SK-N-SH (cell line): ENCODE measurements at places on chromosomes 2 and 18.

- DNase-seq = no peak
Observed at GRCh38 chr2:225649274-225649673, 249.8 kb downstream of the NYAP2 start.

- no peak for DNase-seq
Observed at GRCh38 chr2:231933916-231934401, 7.8 kb upstream of the NPPC start.

DNA sequence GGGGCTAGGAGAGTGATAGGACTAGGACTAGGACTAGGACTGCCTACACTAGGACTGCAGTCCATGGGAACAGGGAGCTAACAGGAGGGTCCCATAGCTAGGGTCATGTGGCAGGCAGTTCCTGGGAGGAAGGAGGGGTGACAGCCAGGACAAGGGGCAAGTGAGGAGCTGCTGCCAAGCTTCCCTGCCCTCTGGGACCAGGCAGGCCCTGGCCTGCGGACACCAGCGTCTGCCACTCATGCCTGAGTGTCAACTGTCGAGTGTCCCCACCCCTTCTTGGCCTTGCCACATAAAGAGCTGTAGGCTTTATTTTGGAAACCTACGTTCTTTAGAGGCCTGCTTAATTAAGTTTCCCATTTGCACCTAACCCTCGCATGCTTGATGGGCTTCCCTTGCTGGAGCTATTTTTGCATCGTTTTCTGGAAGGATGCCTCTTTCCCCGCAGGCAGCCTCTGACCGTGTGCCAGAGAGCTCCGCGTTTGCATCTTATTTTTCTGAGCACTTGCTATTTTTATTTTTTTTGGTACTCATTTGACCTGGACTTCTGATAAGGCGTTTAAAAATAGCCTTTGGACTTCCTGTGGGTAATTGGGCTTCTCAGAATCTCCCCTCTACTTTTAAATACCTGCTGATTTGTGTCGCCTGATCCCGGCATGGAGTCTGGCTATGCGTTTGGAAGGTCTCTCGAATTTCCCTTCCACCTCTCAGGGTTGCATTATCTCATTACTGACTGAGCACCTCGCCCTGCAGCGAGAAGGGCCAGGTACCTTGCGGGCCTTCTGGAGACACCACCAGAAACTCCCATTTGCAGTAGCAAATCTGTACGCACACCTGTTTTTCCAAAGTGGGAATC lies 66.4 kb downstream of the SH3RF3 start:
- peak; percentile 38 for DNase-seq

DNA sequence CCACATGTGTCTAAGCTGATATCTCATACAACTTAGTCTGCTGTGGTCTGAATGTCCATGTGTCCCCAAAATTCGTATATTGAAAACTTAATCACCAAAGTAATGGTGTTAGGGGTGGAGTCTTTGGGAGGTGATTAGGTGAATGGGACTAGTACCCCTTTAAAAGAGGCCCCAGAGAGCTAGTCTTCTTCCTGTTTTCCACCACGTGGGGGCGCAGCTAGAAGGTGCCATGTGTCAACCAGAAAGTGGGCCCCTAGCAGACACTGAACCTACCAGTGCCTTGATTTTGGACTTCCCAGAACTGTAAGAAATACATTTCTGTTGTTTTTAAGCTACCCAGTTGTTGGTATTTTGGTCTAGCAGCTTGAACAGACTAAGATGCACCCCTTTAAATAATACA lies 86.6 kb downstream of the ASB1 start:
- peak; percentile 63 for DNase-seq
